ENCODE measurements at places on chromosomes 12 and 14. TPM values are rescaled to one million over a fixed set of nuclear protein-coding genes. Genes with fewer than 3 reads are reported as not detected.

Gene DPY19L2
- total RNA-seq, result 2.6 TPM

GRCh38 chr14:30864934-30865333, 9.4 kb upstream of the COCH start:
- no peak for DNase-seq

DNA sequence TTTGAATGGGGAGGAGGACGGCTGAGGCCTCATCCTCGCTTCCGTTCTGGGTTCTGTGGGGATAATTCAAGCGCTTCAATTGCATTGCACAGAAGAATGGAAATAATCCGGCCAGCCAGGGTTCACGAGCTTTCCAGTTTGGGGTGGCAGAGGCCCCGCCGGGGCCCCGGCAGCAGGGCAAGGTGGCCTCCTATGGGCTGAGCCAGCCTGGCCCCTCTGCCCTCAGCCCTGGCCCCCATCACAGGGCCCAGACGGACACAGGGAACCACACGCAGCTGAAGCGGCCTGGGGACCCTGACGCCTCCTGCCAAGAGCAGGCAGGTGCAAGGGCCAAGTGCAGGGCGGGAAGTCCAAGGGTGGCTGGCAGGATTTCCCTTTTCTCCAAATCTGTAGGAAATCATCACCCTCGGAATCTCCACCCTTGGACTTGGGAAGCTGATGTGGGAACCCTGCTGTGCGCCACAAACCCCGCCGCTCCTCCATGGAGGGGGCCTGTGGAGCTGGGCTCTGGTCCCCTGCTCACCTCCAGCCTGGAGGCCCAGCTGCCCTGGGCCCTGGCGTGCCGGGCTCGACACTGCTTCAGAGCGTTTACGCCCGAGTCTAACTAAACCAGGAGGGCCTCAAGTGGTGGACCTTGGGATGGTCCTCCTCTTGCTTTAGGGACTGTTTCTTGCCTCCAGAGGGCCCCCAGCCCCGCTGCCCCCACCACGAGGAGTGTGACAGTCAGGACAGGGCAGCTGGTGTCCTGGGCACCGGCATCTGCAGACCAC, 78.4 kb downstream of the MOK start:
- DNase-seq, result no peak

- DNase-seq, result no peak
These were observed 118.3 kb downstream of the DAAM1 start for GRCh38 chr14:59306775-59307174.

DNA sequence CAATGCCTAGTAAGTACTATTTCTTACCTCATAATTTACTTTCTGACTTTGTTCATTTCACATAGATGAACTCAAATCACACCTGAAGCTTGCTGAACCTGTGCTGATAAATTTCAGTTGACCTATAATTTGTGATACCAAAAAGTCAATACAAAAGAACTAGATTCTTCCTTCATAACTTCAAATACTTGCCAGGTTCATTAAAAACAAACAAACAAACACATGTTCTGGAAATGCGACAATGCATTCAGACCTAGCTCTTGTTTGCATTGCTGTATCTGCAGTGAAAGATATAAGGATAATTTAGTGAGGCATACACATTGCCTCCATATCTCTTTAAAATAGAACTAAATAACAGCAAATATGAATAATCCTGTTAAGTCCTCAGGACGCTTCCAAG, 221.3 kb downstream of the GXYLT1 start:
- DNase-seq, result no peak
